Activated effector memory CD4-positive, alpha-beta T cell treated with anti-CD3 and anti-CD28 coated beads, Interleukin-2, amount 50 U/mL, for 16 hours (primary cell): ENCODE measurements at places on chromosomes 1 and 21.

DNA sequence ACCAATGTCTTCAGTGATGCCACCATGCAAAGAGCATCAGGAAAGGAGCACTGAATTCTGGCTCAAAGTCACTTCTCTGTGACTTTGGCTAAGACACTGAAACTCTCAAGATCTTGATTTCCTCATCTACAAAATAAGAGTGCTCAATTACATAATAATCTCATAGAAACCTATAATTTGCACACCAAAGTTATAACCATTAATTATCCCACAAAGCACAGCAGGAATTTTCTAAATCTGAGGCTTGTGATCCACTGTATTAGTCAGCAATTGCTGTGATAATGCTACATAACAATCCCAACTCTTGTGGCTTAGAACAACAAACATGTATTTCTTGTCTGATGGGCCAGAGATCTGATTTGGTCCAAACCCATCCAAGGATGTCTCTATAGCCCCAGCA lies 108.7 kb downstream of the PSMG1 start:
- no peak for DNase-seq

- DNase-seq = no peak
Measured at GRCh38 chr1:205579711-205580110, 52.1 kb downstream of the ELK4 start.

DNA sequence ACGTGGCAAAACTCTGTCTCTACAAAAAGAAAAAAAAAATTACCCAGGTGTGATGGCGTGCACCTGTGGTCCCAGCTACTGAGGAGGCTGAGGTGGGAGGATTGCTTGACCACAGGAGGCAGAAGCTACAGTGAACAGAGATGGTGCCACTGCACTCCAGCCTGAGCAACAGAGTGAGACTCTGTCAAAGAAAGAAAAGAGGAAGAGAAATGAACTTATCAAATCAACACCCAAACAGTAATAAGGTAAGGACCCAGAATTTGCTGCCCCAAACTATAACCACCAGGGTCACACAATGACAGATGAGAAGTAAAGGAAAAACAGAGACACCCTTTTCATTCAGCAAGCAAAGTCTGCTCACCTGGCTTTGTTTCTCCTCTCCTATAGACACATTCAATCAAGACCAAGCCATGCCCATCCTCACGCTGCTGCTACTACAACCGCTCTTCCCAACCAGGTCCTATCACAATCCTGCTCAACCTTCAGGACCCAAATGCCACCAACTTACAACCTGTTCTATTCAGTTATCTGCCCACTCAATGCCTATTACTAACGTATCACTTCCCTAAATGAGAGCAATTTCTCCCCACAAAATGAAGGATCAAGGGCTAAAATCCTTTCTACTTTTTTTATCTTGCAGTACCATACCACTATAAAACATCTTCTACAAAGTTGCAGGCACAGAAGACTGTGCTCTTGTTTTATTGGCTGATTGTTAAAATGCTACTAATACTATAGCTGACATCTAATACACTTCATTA lies 183.5 kb downstream of the RERE start:
- no peak for DNase-seq

DNA sequence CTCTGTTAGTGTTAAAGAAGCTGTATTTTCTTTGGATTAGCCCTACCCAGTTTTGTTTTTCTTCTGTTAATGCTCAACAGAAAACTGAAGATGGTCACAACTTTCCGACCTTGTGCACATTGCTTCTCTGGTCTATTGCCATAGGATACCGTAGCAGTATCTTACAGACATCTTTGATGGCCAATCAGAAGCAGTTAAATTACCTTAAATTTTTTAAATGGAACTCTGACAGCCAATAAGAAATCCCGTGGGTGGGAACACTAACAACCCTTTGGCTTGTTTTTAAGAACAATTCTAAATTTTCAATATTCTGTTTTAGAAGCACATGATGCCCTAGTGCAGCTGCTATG lies 17.2 kb downstream of the NFYC start:
- no peak for DNase-seq

DNA sequence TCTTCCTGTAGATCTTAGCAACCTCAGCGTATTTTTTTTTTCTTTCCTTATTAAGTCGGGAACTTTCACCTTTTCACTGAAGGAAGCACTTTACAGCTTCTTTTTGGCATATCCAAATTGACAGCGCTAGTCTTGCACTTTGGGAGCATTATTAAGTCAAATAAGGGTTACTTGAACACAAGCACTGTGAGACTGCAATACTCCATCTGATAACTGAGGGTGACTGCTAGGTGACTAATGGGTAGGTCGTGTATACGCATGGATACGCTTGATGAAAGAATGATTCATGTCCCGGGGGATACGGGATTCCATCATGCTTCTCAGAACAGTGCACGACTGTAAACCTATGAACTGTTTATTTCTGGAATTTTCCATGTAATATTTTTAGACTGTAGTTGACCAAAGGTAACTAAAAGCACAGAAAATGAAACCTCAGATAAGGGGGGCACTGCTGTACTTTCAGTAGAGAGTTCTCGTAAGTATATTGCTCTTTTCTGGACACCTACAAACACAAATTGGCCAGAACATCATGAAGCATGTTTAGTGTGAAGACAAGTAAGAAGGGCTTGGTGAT lies 364.7 kb downstream of the SMYD3 start:
- no peak for DNase-seq

GRCh38 chr1:171881442-171881841 lies 40.1 kb downstream of the DNM3 start:
- DNase-seq = no peak

DNA sequence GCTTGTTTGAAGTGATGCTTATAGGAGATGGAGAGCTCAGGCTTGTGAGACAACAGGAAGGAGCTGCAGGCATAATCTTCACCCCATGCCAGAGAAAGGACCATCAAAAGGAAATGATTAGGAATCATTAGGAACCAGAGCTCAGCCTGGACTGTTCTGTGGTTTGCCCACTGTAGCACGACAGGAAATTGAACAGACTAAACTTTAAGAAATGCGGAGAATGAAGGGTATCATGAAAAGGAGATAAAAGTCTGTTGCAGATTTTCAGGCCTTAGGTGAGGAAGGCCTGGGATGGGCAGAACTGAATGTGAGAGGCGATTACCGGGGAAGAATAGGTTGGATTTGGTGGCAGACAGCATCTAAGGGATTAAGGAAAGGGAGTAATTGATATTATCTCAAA lies 292.0 kb upstream of the PLXNA2 start:
- no peak for DNase-seq

- DNase-seq = no peak
Measured at GRCh38 chr1:151711951-151712350, 4.7 kb downstream of the CELF3 start.

DNA sequence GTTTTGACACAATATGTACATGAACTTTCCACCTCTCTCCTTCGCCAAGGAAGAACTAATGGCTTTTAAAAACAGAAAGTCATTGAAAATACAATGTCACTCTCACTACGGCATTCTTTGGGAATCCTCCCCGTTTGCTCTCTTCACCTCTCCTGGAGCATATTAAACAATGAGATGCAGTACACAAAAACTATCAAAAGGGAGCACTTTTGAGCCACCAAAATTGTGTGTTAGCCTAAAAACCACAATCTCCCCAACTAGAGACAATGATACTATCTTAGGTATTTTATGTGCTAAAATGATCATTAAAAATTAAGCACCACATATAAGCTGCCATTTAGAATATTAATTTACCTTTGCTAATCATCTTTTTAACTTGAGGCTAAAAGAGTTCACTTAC lies 425.5 kb downstream of the KCTD3 start:
- no peak for DNase-seq

- DNase-seq = no peak
Measured at GRCh38 chr1:31166462-31166861, 73.2 kb downstream of the NKAIN1 start.

DNA sequence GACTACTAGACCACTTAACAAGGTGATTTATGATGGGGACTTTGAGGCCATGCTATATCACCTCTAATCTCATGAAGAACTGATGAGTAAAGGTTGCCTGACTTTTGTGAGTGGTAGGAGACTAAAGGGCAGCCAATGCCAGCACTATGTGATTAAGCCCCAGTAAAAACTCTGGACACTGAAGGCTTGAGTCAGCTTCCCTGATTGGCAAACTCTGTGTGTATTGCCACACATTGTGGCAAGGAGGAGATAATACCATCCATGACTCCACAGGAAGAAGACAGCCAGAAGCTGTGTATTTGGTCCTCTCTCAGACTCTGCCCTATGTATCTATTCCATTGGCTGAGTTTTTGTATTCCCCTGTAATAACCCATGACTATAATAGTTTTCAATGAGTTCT lies 413.3 kb upstream of the ZRANB2 start:
- no peak for DNase-seq

GRCh38 chr1:203629507-203630082 lies 3.0 kb downstream of the ATP2B4 start:
- peak; percentile 86 for DNase-seq

DNA sequence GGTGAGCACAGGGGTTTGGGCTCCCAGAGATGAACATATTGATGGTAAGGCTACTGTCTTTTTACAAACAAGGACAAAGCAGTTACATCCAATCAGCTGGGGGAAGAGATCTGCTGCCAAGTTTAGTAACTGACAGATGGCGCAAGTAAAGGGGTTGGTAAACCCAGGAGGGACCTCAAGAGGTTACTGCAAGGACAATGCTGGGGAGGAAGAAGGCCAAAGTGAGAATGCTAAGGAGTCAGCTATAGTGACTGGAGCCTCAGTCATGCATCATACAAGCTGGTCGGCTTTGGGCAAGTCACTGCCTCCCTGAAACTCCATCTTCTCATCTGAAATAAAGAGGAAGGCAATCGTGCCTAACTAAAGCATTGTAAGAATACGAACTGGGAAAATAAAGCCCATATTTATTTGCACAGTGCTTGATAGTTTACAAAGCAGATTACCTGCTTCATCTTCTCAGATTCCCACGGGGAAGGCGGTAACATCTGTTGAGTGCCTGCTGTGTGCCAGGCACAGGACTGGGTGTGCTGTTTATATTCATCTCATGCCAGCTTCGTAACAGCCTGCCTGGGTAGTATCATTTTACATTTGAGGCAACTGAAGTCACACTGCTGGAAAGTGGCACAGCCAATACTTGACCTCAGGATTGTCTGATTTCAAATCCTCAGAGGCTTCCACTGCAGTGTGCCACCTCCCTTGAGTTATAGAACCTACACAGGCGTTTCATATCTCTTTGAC lies 114.8 kb downstream of the BEND5 start:
- DNase-seq = no peak

DNA sequence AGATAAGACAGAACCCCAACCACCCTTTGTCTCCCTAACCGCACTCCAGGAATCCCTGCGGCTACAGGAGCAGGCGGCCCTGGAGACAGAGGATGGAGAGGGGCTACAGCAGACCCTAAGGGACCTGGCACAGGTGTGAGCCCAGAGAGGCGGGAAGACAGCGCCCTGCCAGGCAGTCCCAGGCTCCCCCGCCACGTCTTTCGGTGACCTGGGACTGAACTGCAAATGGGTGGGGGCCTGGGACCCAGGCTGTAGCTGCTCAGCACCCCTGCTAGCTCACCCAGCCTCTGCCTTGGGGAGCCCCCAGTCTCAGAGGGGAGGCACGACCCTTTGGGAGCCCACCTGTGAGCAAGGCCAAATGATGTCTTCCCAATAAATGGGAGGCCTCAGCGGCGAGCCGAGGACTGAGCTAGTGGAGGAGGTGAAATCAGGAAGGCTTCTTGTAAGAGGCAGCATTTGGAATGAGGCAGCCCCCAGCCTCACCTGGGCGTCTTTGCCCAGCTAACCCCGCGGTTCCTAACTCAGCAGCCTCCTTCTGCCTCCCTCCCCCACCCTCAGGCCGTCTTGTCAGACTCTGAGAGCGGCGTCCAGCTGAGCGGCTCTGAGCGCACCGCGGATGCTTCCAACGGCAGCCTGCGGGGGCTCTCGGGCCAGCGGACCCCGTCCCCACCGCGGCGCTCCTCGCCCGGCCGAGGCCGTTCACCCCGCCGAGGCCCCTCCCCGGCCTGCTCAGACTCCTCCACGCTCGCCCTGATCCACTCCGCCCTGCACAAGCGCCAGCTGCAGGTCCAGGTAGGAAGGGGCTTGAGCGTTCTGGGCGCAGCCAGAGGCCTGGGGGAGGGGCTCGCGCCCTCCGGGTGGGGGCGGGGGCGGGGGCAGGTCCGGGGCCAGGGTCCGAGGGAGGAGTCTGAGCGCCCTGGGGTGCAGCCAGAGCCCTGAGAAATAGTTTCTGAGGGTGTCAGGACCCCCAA lies 16.9 kb downstream of the CROCC start:
- DNase-seq = no peak

GRCh38 chr21:44681861-44682579 lies at the start of gene KRTAP12-1:
Gene KRTAP12-1 (minus strand): TSS chr21:44682163. CDS start chr21:44682123, 40 bp downstream.
- DNase-seq = peak; percentile 43

DNA sequence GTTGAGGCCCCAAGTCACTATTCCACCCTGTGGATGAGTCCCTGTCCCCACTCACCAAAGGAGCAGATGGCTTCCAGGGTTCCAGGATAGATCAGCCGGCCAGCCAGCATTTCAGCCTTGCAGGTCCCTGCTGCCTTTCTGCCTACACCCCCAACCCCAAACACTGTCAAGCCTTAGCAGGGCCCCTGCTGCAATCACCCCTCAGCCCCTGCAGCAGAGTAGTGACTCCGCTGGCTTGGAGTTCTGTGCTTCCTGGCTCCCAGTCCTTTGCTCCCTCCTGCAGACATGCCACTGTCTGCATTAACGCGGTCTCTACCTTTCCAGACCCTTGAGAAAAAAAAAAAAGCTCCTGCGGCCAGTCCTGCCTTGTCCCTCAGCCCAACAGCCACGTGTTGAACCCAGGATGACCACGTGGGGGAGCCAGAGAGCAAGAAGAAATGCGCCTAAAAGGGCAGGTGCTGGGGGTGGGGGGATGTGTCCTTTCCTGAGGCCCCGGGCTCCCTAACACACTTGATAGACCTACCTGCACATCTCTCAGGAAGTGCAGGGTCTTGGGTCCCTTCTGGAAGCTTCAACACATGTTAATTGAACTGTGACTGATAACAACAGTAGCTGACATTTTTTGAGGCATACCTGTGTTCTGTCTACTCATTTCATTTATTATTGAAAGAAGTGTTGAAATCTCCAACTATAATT lies 37.4 kb downstream of the RASSF5 start:
- peak; percentile 93 for DNase-seq

DNA sequence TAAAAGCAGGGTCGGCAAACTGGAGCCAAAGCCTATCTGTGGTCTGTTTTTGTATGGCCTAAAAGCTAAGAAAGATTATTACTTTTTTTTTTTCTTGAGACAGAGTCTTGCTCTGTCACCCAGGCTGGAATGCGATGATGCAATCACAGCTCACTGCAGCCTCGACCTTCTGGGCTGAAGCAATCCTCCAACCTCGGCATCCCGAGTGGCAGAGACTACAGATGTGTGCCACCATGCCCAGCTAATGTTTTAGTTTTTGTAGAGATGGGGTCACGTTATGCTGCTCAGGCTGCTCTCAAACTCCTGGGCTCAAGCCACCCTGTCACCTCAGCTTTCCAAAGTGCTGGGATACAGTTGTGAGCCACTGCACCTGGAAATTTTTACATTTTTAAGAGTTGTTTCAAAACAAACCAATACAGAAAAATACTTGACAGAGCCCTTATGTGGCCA lies 6.5 kb upstream of the GLRX2 start:
- no peak for DNase-seq
